ENCODE measurements at places on chromosomes 6 and 20. TPM values are rescaled to one million over a fixed set of nuclear protein-coding genes. Genes with fewer than 3 reads are reported as not detected.

DNA sequence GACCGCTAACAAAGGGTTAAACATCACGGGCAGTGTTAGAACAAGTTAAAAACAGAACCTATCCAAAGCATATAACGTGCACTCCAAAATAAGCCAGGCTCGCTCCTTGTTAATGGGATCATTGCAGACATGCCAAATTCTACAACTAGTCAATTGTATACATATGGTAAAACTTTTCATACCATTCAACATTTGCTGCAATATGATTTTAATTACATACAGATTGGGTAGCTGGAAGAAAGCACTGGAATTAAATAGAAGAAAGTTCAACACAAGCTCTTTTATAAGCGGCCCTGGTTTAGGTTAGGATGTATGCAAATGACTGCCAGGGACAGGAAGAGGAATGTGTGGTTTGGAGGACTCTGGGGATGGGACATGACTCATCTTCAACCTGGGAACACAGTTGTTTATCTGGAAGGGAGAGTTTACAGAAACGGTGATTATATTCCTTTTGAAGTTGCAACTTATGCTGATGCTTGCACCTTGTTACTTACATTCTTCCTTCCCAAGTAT, 62.5 kb upstream of the TIAM2 start:
- no peak for DNase-seq

- no peak for DNase-seq
Measured at GRCh38 chr20:59820204-59821041, 113.0 kb downstream of the SYCP2 start.

- no peak for DNase-seq
Measured at GRCh38 chr20:16293590-16293989, 279.7 kb downstream of the KIF16B start.

DNA sequence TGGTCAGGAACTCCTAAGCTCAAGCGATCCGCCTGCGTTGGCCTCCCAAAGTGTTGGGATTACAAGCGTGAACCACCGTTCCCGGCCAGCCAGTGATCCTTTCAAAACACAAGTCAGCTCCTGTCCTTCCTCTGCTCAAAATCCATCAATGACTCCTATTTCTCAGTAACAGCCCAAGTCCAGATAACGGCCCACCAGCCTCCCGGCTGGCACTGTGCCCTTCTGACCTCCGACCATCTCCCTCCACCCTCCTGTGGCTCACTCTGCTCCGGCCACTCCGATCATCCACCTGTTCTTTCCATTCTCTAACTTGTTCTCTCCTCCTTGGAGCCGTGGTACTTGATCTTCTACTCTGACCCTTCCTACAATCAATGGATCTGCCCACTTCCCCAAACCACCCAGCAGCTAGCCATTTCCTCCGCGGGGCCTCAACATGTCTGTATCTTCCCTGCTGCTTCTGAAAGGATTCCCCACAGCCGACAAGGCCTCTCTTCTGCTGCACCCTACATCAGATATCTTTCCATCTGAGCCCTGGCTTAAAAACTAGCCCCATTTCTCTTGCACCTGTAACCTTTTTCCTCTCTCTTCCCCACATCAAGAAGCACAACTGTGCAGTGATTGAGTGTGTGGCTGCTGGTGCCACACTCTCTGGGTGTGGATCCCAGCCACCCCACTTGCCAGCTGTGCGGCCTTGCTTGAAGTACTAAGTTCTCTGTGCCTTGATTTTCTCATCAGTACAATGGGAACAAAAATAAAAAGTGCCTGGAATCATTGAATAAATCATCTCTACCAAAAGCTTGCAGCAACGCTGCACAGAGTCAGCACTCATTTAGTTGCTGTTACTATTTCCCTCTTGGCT, 6.1 kb upstream of the ZMYND8 start:
- no peak for DNase-seq

DNA sequence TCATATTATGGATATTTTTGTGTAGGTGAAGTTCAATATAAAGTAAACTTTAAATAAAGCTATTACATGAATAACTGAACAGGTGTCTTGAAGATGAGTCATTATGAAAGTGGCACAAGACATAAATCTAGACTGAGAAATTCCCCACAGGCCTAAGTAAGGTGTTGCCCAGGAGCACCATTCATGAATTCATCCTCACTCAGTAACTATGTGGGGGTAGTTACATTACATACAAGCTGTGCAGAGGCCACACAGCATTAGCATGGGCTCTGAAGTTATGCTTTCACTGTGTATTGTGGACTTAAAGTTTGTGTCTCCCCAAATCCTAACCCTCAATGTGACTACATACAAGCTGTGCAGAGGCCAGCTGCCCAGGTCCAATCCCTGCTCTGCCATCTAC, 65.9 kb downstream of the BCAS1 start:
- DNase-seq = no peak

The ARID1B gene
- total RNA-seq = 142 TPM

The RPS10 gene
- 744 TPM for total RNA-seq

The STMN3 gene
- 19.7 TPM for total RNA-seq

The PI3 gene
- total RNA-seq = 1.8 TPM
